Anterior cingulate cortex (tissue), 58 donors: ENCODE measurements at places on chromosomes 13 and 19.

GRCh38 chr13:80962855-80963254, 621.9 kb upstream of the SPRY2 start:
- DNase-seq = no peak

DNA sequence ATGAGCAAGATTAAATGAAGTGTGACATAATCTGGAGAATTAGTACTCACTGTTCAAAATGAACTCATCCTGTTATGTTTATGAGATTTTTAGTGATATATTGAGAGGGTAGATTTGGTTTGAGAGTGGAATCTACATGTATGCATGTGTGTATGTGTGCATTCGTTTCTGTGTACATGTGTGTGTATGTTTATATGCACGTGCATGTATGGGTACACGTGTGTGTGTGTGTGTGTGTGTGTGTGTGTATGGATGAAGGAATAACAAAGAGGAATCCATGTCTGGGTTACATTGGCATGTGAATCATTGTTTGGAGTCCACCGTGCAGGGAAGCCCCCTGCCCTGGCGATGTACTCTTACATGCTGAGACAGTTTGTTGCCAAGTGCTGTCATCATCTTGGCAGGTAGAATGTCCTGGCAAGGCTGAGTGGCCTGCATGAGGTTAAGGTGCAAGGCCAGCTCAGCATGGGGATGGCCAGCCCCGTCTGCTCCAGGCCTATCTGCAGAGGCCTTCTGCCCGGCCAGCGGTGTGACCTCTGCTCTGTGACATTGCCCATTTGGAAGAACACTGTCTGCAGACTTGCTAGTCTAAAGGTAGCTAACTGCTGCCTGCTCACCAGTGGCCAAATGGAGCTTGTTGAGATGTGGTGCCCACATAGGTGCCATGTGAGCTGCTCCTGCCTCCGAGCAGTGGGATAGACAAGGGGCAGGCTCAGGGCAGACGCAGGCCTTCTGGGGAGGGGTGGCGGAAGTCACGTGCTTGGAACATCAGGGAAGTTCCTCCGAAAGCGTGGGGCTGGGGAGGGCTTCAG, 222.3 kb downstream of the TEX29 start:
- DNase-seq = no peak

- DNase-seq = no peak
These were observed 174.2 kb downstream of the RBM26 start for GRCh38 chr13:79231887-79232286.

- DNase-seq = no peak
These were observed 16.8 kb upstream of the CPB2 start for GRCh38 chr13:46121597-46122163.

DNA sequence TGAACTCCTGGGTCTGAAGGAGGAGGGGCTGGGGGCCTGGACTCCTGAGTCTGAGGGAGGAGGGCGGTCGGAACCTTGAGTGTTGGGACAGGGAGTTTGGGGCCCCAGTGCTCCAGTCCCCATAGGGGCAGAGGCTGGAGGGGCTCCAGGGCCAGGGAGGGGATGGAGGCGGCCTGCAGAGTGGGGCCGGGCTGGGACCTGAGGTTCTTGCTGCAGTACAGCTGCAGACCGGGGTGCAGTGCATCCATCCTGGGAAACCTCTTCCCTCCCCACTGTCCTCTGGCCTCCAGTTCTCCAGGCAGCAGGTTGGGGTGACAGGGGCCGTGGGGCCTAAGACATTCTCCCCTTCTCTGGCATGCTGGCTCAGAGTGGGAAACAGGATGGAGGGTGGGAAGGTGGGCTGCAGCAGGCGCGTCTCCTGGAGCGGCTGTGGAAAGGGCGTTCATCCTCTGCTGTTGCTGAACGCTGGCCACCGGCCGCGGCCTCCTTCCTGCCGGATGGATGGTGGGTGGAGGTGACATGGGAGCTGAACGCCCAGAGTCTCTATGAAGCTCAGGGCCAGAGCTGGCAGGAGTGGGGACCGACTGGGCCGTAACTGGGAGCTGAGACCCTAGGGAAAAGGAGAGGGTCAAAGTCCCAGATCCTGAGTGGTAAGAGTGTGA, 1.6 kb downstream of the BRSK1 start:
- DNase-seq = no peak

DNA sequence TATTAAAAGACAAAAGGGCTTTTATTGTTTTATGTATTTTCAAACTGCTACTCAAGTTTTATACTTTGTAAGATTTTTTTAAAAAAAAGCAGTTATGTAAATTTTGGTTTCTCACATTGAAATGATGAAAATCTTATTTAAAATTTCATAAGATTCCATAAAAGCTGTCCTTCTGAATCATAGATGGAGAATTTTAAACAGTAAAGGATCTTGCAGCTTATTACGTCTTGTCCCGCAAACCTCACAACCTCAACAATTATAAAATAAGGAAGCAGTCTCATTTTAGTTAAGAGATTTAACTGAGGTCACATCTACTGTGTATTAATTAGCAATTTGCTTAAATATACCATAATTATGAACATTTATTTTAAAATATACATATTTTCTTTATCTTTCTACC, 581.0 kb upstream of the SPRY2 start:
- DNase-seq = no peak

- DNase-seq = no peak
These were observed 1.4 kb upstream of the FZR1 start for GRCh38 chr19:3504735-3505134.

- DNase-seq = no peak
These were observed 34.9 kb downstream of the SIPA1L3 start for GRCh38 chr19:37941782-37942515.

DNA sequence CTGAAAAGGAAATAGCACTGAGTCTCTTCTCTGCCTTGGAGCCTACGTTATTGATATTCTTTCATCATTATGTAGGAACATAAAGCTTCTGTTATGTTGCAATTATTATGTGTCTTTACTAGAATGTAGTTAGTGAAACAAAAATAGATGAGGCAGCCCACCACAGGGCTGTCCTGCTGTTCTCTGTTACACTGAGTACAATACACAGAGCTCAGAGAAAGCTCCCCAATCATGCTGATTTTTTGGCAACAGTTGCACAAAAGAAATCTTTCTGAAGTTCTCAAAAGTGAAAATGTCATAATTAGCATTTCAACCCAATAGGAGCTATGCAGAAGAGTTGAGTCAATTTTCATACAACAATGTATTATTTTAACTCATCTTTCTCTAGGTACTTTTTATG, 119.5 kb downstream of the EFNB2 start:
- DNase-seq = no peak

DNA sequence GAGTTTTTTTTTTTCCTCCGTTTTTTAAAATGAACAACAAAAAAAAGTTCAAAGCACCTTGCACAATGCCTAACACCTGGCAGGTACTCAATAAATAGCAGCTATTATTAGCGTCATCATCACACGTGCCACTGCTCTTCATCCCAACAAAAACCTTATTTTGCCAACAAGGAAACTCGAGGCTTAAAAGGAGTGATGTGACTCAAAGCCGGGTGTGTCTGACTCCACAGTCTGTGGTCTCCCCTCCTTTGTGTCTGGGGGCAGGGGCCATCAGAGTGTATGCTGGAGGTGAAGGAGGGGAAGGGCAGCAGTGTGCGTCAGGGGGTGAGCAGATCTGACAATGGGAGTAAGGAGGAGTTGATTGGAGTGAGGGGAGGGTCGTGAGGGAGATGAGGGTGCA, 34.1 kb upstream of the POU2F2 start:
- DNase-seq = no peak

GRCh38 chr13:43444081-43444480, 342.7 kb downstream of the ENOX1 start:
- no peak for DNase-seq

GRCh38 chr13:62207388-62207787, 791.7 kb upstream of the PCDH20 start:
- DNase-seq = no peak

GRCh38 chr13:28356561-28357021, 138.3 kb downstream of the FLT1 start:
- no peak for DNase-seq

DNA sequence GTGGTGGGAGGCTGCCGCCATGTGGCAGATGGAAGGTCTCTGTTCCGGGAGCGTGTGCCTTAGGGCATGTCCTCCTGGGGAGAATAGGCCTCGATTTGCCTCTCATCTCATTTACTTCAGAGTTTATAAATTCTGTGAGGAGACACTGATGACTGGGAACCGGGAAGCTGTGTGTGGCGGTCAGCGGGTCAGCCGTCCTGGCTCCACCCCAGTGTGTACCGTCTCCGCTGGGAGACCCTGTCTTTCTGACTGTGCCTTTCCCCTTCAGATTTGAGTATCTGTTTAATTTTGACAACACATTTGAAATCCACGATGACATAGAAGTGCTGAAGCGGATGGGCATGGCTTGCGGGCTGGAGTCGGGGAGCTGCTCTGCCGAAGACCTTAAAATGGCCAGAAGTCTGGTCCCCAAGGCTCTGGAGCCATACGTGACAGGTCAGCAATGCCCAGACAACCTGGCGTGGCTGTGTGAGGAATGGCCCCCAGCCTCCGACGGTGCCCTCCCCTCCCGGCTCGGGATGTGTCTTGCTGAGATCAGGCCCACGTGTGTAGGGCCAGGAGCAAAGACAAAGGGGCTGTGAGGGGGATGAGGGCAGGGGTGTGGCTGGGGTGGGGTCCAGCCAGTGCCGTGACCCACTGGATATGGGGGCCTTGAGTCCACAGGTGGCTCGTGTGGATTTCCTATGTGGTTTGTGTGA, 21.6 kb downstream of the ATP4B start:
- no peak for DNase-seq

- DNase-seq = no peak
These were observed 11.2 kb upstream of the RAB20 start for GRCh38 chr13:110572778-110573118.

GRCh38 chr13:21354721-21355120, 104.4 kb downstream of the ZDHHC20 start:
- no peak for DNase-seq

DNA sequence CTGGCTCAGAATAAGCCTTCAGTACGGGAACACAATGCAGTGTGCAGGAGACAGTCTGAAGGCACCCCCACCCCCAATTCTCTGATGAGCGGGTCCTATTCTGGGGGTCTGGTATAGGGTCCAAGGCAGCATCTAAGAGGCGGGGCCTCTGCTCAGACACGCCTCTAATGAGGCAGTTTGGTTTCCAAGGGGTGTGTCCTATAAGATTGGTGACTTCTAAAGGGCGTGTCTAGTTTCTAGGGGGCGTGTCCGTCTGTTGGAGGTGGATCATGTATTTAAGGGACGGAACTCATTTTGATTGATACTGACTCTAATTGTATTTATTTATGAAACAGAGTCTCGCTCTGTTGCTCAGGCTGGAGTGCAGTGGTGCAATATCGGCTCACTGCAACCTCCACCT, 8.7 kb downstream of the FIZ1 start:
- DNase-seq = no peak

DNA sequence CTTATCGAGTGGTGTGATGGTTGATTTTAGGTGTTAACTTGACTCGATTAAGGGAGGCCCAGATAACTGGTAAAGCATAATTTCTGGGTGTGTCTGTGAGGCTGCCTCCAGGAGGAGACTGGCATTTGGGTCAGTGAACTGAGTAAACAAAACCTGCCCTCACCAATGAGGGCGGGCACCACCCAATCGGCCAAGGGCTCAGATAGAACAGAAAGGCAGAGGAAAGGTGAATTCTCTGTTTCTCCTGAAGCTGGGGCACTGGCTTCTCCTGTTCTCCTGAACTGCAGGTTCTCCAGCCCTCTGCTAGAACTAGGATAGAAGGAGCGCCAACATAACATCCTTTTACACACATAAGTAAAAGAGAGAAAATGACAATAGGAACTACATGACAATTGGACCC, 35.1 kb downstream of the ESD start:
- DNase-seq = no peak

GRCh38 chr13:42495255-42495654, 78.7 kb upstream of the TNFSF11 start:
- no peak for DNase-seq

- DNase-seq = no peak
These were observed 11.1 kb downstream of the POU2F2 start for GRCh38 chr19:42121036-42121621.

GRCh38 chr13:36770741-36771140, 48.3 kb upstream of the RFXAP start:
- DNase-seq = no peak

DNA sequence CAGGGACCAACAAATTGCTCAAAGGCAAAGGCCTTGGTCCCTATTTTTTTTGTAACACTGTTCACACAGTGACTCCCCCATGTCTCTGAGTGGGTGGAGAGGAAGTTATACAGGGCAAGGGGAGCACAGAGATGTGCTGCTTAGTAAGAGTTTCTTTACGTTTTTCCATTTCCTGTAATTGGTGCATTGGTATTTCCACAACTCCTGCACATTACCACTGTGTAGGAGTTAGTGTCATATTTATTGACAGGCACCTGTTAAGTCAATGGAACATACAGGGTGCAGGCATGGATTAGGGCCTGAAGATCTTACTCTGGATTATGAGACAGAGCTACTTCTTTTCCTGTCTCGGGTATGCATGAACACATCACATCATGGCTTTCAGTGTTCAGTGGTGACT, 45.2 kb downstream of the SOX21 start:
- no peak for DNase-seq

DNA sequence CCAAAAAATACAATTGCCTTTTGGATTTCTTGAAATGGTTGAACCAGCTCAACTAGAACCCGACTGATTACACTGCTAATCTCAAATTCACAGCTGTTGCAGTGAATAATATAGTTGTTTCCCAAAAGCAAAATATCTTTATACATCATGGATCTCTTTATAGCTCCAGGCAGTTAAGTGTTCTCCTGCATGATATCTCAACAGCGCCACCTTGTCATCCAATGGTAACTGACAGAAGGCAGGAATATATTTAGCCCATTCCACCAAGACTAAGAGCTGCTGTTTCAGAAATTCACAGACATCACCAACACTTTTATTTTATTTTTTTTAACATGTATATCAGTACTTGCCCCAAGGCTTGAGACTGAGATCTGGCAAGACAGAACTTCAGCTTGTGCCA, 1141.0 kb upstream of the PRR20A start:
- no peak for DNase-seq
